ENCODE measurements at places on chromosomes 7 and 10.
A peak's percentile ranks its signal among the peaks of the same experiment; 100 is the strongest.

GRCh38 chr7:133275446-133276095 lies 22.7 kb downstream of the EXOC4 start:
- no peak for DNase-seq

GRCh38 chr7:8481752-8482446 lies 48.5 kb downstream of the NXPH1 start:
- no peak for DNase-seq

- no peak for DNase-seq
These were observed 277.6 kb downstream of the KCNMA1 start for GRCh38 chr10:77359950-77360520.

DNA sequence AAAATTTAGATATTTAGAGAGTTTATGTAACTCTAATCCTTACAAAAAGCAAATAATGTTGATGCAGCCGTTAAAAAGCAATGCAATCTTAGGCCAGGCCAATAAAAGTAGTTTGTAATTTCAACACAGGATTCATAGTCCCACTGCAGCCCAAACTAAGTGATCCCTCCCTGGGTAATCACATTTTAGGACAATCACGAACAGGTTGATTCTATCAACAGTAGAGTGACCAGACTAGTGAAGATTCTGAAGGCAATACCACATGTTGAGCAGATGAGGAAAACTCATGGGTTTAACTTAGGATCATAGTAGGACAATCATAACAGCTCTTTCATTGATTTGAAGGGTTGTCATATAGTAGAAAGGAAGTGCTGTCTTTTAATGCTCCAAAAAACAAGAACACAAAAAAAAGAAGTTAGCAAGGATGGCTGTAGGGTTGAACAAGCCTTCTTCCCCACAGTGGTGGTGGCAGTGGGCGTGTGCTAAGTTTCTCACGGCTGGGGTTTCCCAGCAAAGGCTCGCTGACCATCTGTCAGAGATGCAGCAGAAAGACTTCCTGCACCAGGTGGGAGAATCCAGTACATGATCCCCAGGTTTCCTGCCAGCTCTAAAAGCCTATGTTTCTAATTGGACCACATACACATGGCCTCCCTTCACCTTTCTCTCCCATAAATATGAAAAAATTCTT lies 212.2 kb downstream of the CHRM2 start:
- DNase-seq: peak; percentile 10

DNA sequence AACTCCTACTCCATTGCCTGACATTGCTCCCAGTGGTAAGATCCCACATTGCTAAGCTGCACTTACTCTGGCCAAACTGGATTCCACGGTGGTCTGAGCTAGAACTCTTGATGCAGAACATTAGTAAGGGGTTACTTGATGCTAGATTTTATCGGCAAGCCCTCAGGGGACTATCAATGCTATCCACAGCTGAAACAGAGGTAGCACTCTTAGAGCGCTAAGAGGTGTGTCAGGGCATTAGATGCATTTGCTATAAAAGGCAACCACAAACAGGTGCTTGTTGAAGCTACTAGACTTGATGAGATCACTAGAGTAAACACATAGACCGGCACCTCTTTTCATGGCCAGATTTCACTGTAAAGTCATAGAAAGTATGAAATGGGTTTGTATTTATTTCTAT lies 116.3 kb downstream of the MDFIC start:
- no peak for DNase-seq

DNA sequence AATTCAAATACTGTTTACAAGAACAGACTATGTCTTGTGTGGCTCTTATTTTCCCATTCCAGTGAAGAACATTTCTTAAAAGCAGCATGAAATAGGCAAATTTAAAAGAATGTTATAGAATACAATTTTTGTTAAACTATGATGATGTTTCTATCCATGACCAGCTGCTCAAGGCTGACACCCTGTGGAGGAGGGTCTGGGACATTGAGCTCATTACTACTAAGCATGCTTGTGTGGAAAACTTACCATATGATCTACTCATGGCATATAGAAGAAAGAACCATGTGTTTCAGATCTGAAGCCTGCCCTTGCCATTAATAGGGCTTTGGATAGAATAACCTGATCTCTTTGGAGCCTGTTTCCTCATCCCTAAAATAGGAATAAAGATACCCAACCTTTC lies 125.0 kb downstream of the FOXP2 start:
- no peak for DNase-seq

- DNase-seq: no peak
These were observed 42.3 kb upstream of the TRIM24 start for GRCh38 chr7:138417764-138418163.

DNA sequence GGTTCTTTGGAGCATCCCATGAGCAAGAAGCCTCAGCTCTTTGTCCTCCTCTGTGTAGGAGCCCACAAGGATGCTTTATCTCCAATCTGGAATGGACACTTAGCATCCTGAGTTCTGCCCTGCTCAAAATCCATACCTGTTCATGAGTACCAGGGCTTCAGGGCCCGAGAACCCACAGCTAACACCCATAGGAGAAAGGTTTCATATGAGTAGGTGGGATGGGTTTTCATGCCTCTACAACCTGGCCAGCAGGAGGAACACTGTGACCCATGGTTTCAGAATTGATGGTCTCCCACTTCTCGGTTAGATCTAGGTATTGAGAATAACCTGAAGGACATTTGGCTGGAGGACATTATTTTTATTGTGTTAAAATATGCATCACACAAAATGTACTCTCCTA lies 57.8 kb downstream of the TBXAS1 start:
- no peak for DNase-seq

DNA sequence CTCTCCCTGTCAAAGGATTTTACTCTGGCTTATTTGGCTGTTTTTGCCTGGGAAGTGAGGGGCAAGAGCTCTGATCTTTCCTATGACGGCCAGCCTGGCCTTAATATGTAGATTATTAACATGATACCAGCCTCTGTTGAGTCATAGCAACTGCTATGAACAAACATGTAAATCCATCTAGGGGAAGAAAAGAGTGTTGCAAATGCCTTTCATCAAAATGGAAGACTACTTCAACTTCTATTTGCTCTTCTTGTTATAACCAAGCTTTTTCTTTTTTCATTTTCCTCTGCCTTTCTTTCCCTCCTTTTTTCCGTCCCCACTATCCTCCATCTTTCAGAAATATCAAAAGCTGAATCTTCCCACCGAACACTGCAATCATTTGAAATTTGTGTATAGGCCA lies 46.6 kb downstream of the BTRC start:
- no peak for DNase-seq

GRCh38 chr7:55488804-55489340 lies 83.4 kb downstream of the VOPP1 start:
- DNase-seq: no peak

DNA sequence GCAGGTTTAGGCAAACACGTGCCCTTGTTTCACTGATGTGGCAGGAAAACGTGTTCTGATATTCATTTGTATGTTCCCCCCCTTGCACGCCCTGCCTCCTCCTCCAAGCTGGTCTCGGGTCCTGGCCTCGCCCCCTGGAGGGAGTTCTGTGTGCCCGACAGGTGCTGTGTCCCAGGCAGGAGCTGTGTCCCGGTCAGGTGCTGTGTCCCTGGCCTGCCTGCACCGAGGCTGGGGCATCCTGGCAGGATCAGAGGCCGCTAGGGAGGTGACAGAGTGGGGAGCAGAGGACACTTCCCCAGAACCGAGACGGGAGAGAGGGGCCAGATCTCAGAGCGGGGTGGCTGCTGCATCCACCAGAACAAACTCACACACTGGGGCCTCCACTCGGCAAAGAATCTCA lies 45.3 kb downstream of the PRKAG2 start:
- no peak for DNase-seq

Data from GM10248 (cell line).